ENCODE measurements at places on chromosomes 4 and X.

- no peak for DNase-seq
Observed at GRCh38 chr4:54513204-54513603, 144.6 kb upstream of the KIT start.

GRCh38 chr4:142549248-142549647 is 296.9 kb downstream of the INPP4B start:
- DNase-seq, result no peak

GRCh38 chrX:11480626-11481025 is 185.1 kb downstream of the ARHGAP6 start:
- no peak for DNase-seq

GRCh38 chr4:187006189-187006618 is 282.5 kb upstream of the FAT1 start:
- DNase-seq, result no peak

GRCh38 chr4:5709207-5709575 is 832 bp upstream of the EVC2 start:
- DNase-seq, result no peak

DNA sequence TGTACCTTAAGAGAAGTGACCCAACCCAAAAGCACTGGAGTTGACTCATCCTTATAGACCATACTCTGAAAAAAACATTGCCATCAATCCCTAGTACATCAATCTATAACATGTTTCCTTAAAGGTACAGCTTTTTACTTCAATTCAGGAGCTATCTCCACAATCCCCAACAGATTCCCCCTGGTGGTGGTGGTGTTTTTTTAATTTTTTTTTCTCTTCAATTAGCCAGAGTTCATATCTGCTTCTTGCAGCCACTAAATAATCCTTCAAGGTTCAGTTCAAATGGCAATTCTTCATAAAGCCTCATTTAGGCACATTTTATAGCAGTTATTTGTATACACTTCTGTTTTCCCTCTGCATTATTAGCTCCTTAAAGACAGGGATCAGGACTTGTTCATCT is 60.7 kb upstream of the KDR start:
- DNase-seq, result no peak

DNA sequence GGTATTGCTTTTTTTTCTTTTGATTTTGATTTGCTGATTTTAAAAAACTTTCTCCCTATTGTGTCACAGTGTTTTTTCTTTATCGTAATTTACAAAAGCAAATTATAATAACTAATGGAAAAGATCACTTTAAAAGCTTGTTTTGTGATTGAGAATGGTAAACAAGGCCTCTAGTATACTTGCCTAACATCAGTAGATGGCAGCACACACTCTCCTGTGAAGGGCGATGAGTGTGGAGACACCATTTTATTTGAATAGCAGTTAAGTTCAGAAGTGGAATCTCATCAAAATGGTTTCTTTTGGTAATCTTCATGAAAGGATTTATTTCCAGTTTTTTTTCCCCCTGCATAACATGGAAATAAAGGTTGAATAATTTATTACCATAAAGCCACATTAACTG is 72.3 kb downstream of the PAK3 start:
- DNase-seq, result peak; percentile 1

GRCh38 chr4:10114607-10115006 is 2.0 kb downstream of the WDR1 start:
- no peak for DNase-seq

GRCh38 chr4:110621328-110621812 is 1.5 kb downstream of the PITX2 start:
- no peak for DNase-seq

GRCh38 chr4:57034520-57034919 is 55.8 kb downstream of the POLR2B start:
- no peak for DNase-seq

DNA sequence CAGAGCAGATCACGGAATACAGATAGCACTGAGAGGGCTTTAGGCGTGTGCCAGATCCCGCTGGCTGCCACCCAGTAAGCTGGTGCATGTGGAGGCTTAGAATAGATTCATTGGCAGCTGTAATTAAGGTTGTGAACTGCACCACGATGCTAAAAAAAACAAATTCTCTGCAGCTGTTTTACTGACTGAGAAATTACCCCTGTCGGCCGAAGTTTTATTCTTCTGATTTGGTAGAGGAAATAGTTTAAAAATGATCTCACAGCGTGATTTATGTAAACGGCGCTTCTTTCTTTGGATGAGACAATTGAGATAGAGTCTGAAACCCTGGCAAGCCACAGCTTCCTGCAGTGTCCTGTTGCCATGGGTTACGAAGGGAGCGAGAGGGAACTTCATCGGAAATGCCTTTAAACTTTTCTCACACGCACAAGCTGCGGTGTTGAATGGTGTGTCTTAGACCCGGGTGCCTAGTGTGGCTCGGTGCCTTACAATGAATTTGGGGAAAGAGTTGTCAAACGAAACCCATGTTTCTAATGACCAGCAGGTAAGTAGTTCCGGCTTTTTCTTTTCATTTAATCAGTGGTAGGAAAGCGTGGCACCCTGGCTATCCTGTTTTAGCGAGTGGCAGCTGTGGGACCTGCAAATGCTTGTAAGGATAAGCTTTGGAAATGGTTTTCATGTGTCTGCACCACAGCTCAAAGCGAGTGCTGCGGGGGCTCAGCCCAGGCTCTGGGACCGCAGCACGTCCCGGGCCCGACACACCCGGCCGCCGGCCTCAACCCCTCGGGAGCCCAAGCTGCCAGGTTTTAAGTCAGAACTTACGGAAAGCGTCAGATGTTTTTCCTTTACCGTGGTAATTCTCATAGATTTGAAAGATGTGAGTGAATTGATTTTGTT is 71.7 kb upstream of the HGFAC start:
- peak; percentile 87 for DNase-seq

GRCh38 chr4:109684727-109685126 is 18.5 kb downstream of the CASP6 start:
- no peak for DNase-seq

DNA sequence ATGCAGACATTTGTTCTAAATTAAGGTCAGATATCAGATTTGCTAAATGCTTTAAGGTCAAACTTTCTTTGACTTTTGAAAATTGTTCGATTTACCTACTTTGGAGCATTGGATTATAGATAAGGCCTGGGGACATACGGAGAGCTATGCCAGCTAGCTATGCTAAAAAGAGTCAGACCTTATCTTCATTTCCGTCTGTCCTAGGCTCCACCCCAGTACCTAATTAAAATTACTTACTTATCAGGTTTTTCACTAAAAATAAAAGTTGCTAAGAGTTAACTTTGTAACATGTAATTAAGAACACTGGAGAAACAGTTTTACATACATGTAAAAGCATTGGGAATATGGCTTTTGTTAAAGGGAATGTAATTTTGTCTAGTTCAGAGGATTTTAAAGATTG is 7.1 kb upstream of the TMEM35A start:
- no peak for DNase-seq

- no peak for DNase-seq
Observed at GRCh38 chr4:35038079-35038805, 1206.1 kb downstream of the ARAP2 start.

GRCh38 chr4:39320381-39321115 is 45.6 kb downstream of the RFC1 start:
- DNase-seq, result no peak

Measured in inflammatory macrophage treated with lipopolysaccharide for 4 hours (primary cell).